CD4-positive, alpha-beta T cell treated with Interleukin-6 at 100 ng/mL for 8 hours (primary cell): ENCODE measurements at places on chromosomes 2 and 18.

- DNase-seq: no peak
These were observed 1.3 kb upstream of the PAX3 start for GRCh38 chr2:222299906-222300725.

GRCh38 chr2:85811180-85812093 is 57.6 kb downstream of the ATOH8 start:
- no peak for DNase-seq

DNA sequence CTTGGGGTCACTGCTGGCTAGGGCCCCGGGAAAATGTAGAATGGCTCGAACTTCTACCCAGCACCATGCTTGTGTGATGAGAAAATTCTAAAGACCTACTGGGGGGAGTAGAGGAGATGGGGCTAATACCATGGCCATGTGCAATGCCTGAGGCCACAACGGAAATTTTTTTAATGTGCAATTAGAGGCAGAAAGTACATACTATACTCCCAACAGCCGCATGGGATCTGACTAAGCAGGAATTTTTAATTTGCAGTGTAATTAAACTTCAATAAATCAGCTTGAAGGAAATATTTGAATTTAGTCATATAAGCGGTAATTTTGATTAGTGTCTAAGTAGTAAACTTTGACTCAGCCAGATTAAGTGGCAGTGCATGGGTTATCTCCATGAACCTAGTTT is 53.2 kb upstream of the CNGA3 start:
- no peak for DNase-seq

- peak; percentile 10 for DNase-seq
These were observed 109.0 kb upstream of the BZW1 start for GRCh38 chr2:200702646-200703118.

DNA sequence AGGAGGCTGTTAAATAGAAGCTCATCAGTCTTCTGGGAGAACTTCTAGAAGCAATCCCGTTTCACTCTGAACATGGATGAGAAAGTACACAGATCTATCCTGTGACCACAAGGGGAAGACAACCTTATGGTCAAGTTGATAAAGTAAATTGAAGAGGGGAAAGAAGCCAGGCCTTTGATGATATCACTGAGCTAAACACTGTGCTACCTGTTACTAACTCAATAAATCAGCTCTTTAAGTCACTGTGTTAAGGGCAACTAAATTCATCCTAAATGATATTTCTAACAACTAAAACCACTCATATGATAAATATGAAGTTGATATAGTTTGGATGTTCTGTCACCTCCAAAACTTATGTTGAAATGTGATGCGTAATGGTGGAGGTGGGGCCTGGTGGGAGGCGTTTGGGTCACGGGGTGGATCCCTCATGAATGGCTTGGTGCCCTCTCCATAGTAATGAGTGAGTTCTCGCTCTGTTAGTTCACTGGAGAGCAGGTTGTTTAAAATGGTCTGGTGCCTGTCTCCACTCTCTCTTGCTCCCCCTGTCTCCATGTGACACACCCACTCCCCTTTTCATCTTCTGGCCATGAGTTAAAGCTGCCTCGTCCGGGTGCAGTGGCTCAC is 23.6 kb downstream of the OLA1 start:
- no peak for DNase-seq

DNA sequence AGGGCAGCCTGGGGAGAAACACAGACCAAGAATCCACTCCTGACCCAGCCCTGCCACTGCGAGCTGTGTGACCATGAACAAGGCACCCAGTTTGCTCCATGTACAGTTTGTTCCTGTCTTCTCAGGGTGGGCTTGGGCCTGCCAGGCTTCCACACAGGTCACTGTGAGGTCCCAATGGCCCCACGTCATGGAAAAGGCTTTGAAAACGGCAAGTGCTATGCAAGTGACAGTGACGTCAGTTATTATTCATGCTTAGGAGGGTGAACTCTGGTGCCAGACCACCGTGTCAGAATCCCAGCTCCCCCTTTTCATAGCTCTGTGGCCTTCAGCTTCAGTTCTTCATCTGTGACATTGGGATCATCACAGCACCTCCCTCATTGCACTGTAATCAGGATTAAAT is 87.1 kb downstream of the TNS1 start:
- DNase-seq: no peak

DNA sequence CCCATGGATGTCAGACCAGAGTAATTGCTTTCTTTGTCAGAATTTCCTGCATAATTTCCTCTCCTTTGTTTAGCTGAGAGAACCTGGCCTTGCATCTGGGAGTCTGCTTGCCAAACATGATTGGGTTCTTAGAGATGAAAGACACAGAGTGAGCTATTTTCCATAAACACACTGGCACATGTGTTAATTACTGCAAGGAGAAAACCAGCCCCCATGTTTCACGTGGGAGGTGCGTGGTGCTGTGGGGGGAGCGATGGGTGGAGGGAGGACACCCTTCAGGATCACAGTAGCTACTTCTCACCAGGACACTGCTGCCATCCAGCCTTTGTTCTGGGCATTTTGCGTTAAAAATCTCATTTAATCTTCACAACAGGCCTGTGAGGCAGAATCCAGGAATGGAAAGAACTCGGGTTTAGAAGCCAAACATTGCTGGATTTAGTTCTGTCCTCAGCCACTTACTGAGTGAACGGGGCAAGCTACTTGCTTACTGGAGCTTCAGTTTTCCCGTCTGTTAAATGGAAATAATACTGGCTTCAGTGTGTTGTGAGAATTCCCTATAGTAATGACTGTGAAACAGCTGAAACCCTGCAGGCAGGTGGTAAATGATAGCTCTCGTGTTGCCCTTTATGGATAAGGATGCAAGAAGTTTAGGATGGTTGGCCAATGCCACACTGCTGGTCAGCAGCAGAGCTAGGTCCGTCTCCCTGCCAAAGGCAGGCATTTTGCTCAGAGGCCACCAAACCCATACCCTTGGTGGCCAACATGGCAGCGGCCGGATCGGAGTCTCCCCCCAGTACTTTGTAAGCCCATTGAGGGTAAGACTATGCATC is 100.1 kb upstream of the ASAP2 start:
- DNase-seq: no peak

DNA sequence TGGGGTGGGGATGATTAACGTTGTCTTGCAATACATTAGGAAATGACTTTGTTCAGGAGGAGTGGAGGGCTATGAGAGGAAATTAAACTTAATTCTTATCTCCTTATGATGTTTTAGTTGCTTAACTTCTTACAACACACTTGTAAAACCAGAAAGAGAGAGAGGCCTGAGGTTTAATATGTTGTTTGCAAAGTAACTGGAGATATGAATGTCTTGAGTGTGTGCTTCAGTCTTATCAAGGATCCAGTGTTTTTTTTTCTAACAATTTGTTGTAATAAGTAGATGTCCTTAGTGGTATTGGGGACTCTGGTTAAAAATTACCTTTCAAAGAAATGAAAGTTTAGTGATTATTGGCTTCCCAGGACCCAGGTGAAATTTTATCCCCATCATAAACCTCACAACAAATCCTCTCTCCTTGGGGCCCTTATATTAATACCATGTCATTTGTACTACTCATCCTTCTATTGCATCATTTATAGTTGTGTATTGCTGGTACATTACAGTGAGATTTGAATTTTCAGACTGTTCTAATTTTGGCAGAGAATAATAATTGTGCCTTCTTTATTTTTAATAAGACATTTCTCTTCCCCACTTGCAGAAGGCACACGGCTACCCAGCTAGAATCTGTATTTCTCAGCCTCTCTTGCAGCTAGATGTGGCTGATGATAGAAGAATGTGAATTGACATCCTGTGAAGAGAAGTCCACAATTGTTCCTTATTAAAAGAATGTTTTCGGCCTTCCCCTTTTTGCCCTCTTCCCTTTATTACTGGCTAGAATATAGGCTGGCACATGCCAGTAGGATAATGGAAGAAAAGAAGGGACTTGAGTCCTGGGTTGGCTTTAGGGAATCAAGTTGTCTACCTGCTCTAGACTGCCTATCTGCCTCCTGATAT is 91.9 kb upstream of the CXCR4 start:
- DNase-seq: no peak

DNA sequence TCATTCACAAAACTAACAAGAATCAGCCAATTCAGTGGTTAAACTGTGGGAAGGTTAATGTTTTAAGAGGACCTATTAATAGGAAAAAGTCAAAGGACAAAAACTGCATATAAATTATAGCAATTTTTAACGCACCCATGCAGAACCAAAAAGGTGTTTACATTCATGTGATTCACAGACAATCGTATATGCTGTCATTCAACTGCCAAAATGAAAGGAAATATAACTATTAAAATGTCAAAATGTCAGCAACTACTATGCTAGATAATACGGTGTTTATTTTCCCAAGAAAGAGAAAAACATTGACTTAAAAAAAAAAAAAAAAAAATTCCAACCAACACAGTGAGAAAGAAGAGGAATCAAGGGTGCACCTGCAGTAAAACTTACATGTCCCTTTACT is 48.5 kb downstream of the DYM start:
- DNase-seq: no peak
